Stimulated activated CD8-positive, alpha-beta memory T cell treated with anti-CD3 and anti-CD28 coated beads, Interleukin-4, amount 100 ng/mL, for 1 hour (primary cell): ENCODE measurements at places on chromosomes 4 and X.

DNA sequence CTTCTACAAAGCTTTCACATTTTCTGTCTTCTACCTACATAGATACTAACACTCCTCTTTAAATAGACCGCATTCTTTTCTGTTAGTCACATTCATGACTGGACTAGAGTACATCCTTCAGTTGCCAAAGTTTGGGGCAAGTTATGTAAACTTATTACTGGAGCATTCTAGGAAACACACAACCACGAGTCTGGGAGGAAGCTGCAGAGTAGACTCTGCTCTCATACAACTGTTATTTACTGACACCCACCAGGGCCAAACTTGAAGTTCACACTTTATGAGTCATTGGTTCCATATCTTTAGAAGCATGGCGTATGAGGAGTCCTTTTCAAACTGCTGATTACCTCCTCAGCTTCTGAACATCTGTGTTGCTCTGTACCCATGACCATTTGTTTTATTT is 87.0 kb downstream of the RNF150 start:
- DNase-seq: no peak

- no peak for DNase-seq
Observed at GRCh38 chrX:119015407-119016237, 41.2 kb downstream of the LONRF3 start.

- no peak for DNase-seq
Observed at GRCh38 chrX:16516232-16516876, 133.6 kb upstream of the S100G start.

DNA sequence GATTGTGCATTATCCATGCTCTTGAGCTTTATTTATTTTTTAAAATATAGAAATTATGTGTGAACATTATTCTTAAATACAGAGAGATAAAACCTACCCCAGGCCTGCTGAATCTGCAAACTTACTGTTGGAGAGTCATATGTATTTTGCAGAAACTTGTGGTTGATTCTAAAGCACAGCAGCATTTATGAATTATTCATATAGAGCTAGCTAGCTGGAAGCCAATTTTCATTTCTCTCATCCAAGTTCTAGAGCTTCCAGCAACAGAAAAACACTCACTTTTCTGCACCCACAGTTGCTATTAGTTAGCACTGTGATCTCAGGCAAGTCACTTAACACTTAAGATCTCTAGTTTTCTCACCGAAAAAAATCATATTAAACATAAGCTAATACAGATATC is 479.5 kb upstream of the FAM47C start:
- no peak for DNase-seq

GRCh38 chr4:6727943-6728250 is 11.9 kb downstream of the BLOC1S4 start:
- DNase-seq: no peak

- no peak for DNase-seq
Observed at GRCh38 chr4:140052050-140052449, 101.9 kb downstream of the MAML3 start.

DNA sequence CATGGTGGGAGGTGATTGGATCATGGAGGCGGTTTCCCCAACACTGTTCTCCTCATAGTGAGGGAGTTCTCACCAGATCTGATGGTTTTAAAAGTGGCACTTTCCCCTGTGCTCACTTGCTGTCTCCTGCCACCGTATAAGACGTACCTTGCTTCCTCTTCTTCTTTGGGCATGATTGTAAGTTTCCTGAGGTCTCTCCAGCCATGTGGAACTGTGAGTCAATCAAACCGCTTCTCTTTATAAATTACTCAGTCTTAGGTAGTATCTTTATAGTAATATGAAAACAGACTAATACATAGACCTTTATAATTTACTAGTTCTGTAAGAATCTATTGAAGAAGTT is 82.5 kb upstream of the PITX2 start:
- DNase-seq: no peak

GRCh38 chrX:134373736-134374135 is 86.2 kb upstream of the HPRT1 start:
- no peak for DNase-seq

- DNase-seq: no peak
Observed at GRCh38 chr4:94506822-94507221, 55.1 kb downstream of the PDLIM5 start.

- no peak for DNase-seq
Observed at GRCh38 chr4:26252349-26253025, 68.3 kb upstream of the RBPJ start.

DNA sequence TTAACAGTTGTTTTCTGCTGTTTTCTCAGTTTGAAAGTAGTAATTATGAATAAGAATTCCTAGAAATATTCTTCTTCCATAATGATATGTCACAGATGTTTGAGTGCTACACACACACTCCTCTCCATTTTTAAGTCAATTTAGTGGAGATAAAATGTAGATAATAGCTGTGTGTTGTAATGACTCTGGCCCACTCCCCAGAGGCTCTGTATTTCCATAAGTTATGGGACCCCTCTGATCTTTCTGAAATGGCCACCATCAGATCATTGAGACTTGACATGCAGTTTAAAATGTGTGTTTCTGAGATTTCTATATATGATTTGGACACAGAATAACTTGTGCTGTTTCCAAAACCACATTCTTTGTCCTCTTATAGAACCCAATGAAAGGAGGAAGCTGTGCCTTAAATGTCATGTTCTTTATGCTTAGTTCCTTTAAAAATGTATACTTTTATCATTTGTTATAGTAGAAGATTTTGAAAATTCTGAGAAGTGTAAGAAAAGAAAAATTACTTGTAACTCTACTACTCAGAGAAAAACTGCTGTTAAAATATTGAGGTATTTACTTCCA is 46.4 kb downstream of the GAB1 start:
- DNase-seq: no peak

DNA sequence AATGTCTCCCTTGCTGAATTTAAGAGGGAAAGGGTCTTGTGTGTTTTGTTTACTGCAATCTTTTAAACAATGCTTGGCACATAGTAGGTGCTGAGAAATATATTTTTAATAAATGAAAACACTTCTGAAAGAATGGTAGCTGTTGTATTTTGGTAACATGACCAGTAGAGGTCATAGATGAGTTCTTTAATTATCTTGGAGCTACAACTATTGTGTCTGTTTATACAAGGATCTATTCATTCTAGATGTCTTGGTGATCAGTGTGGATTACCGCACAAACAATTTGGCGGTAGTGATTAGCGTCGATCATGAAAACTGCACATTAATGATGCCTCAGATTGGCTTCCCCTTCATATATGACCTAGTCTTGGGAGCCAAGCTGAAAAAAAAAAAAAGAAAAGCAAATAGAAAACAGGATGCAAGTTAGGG is 21.4 kb upstream of the SCRG1 start:
- no peak for DNase-seq

GRCh38 chr4:15786743-15787142 is 8.6 kb downstream of the CD38 start:
- DNase-seq: no peak

DNA sequence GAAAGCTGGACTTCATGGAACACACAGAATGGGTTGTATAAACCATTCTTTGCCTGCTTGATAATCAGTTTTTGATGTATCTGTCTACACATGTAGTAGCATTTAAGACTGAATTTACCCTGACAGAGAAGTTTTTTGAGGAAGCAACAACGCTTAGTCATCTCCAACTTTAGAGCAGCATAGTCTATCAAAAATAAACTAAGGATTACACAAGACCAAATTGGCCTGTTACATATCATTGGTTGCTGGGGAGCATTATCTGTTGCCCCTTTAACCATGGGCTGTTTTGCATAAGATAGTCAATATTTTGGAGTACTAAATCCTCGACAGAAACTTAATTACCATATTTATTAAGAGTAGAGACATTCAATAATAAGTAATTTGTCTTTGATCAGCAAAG is 347.4 kb downstream of the FAM47B start:
- no peak for DNase-seq

GRCh38 chr4:77618383-77619241 is 13.0 kb downstream of the CXCL13 start:
- peak; percentile 41 for DNase-seq

DNA sequence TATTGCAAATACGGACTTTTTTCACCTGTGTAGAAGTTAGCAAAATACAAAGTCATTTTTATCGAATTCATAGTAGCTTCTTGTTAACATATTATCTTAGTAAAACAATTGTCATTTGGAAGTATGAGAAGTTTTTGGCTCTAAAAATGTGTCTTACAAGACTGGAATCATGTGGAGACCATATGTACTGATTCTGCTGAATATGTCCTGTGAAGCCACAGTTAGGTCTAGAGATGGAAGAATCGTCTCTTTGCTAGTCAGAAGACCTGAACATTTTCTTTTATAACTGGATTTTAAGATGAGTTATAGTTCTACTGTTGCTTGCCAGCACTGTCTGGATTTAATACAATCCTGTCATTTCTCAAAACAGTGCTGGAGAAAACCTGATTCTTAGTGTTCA is 29.0 kb downstream of the TMEM165 start:
- no peak for DNase-seq

DNA sequence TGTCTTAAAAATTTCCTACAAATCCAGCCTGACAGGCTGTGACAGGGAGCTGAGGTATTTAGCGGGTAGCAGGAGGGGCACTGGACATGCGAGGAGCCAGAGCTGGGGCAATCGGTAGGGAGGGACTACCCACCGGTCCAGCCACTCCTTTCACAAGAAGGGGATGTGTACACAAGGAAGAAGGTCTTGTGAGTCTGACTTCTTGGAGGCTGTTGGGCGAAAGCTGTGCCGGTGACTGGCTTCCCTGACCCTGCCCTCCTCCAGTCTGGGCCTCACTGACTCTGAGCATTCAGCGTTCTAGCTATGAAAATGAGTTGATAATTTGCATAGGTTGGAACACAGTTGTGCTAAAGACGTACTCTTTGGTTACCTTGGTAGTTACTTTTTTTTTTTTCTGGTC is 12.7 kb upstream of the CXCL8 start:
- no peak for DNase-seq

DNA sequence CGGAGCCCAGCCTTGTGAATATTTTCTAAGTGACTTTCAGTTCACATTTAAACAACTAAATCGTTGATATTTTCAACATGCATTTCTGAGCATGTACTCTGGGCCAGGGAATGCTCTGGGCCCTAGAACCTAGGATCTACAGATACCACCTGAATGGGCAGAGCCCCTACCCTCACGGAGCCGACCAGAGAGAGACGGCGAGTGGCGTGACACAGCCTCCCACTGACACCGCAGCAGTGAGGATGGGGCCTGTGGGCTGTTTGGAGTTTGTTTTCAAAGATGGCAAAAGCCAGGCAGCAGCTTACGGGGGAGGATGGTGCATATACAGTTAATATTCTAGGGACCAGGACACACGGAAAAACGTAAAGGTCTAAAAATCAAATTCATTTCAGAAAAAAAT is 17.7 kb downstream of the NELFA start:
- DNase-seq: no peak

GRCh38 chr4:140819610-140820009 is 63.4 kb upstream of the TBC1D9 start:
- DNase-seq: no peak

DNA sequence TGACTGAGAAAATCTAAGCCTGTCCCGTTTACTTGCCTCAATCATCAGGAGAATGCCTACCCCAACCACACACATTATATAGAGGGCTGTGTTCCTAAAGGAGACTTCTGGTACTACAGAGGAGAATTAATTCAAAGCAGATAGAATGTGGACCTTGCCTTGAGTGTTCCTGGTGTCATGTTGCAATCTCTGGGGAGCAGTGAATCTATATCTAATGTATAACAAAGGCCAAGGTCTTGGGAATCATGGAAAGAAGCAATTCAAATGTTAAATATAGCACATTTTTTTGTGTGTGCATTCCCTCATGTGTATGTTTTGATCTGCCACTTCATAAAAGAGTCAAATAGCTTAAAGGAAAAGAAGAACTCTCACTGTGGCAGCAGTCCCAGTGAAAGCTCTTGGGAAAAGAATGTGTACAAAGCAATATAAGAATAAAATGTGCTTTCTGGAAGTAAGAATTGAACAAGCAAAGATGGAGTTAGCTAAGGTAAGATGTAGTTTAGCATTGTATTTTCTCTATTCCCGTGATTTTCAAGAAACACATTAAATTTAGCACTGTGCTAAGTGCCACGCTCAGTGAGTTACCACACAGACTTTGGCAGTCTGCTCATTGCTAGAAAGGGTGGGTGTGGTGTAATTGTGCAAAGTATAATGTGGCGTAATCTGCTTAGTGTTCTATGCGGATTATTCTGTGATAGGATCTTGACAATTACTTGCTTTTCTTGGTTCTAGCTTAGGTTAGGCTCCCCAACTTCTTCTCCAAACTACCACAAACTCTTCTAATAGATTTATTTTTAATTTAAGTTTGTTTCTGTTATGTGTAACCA is 13.7 kb downstream of the ADH6 start:
- DNase-seq: no peak

DNA sequence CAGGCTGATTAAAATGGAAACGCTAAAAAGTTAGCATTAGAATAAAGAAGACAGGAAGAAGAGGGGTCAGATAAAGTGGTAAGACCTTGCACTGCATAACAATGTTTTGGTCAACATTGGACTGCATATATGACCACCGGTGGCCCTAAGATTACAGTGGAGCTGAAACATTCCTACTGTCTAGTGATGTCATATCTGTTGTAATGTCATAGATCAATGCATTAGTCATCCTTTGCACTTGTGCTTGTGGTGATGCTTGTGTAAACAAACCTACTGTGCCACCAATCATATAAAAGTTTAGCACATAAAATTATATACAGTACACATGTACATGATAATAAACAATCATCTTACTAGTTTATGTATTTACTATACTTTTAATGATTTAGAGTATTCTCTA is 73.0 kb downstream of the TMEM165 start:
- DNase-seq: no peak

- DNase-seq: no peak
Observed at GRCh38 chr4:30769093-30769492, 48.9 kb downstream of the PCDH7 start.

DNA sequence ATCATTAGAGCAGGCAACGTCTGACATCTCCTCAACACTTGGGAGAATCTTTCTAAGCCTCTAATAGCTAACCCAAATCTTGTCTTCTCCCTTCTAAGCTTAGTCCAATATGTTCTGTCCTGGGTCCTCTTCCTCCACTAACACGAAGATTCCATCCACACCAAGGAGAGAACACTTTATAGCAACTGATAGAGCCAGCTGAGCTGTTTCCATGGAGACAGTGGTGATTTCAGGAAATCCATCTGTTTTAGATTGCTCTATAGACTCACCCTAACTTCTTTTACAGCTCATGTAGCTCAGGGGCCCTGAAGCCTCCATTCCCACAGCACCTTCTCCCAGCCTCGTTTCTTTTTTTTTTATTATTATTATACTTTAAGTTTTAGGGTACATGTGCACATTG is 37.4 kb downstream of the SCD5 start:
- DNase-seq: no peak
